ENCODE measurements at places on chromosomes 2 and 18.

- no peak for DNase-seq
These were observed 146.9 kb upstream of the STON1 start for GRCh38 chr2:48383036-48383435.

GRCh38 chr2:176390276-176391147 lies 121.3 kb downstream of the MTX2 start:
- no peak for DNase-seq

GRCh38 chr2:40412456-40412855 lies 39.4 kb downstream of the SLC8A1 start:
- no peak for DNase-seq

DNA sequence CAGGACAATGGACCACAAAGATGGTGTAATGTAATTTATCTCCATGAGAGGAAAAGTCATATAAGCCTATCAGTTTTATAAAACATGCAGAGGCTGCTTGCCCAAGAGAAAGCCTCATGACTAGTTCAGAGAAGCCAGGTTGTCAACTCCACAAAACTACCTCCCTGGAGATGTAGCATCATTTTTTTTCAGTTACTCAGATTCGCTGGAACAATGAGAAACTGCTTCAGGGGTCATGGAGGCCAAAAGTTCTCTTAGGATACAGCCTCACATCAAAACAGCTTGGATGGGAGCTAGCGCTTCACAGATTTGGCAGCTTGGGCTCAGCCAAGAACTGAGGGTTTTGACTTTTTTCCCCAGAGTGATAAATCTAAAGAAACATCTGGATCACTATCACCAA lies 263.5 kb downstream of the INSIG2 start:
- DNase-seq: no peak

DNA sequence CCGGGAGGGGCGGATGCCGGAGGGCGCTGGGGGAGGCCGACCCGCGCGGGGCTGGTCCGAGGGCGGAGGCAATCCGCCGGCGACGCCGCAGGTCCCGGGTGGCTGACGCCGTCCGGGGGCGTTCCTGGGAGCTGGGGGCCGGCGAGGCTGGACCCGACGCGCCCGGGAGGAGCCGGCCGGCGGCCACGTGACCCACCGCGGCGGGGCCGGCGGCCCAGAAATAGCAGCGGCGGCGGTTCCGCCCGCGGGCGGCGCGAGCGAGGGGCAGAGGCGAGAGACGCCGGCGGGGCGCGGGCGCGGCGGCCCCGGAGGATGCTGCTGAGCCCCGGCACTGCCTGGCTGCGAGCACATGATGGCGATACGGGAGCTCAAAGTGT lies at the start of gene RAB31:
TSS of gene RAB31 (plus strand) at position 245 of the 377 bp plus-strand sequence. CDS start at position 350, 105 bp downstream.
- no peak for DNase-seq

DNA sequence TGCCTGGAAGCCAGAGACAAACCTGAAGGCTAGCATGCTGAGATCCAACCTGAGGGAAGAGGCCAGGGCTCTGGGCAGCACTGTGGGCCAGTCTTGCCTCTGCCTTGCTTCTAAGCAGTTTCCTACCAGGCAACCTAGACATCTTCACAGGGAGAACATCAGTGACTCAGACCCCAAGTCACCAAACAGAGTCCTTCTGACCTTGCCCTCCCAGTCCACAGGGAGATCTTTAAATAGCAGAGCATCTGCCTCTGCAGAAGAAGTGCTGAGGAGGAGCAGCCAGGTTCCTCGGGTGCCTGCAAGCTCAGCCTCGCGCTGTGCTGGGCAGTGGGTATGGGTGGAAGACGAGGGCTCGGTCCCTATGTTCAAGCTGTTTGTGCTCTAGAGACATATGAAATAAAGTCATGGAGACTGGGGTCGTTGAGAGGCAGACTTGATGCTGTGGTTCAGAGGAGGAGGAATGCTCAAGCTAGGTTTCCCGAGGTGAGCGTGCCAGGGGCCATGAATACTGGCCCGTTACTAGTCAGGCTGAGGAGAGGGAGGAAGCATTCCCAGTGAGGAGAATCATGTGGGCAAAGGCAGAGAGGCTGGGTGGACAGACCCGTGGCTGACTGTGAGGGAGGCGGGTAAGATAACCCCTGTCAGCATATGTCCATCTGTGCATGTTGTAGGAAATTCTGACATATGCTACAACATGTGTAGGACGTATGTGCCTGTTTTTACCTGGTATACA lies 66.5 kb downstream of the BOLA3 start:
- no peak for DNase-seq

- peak; percentile 34 for DNase-seq
These were observed 70.8 kb upstream of the SMAD7 start for GRCh38 chr18:49021433-49022129.

DNA sequence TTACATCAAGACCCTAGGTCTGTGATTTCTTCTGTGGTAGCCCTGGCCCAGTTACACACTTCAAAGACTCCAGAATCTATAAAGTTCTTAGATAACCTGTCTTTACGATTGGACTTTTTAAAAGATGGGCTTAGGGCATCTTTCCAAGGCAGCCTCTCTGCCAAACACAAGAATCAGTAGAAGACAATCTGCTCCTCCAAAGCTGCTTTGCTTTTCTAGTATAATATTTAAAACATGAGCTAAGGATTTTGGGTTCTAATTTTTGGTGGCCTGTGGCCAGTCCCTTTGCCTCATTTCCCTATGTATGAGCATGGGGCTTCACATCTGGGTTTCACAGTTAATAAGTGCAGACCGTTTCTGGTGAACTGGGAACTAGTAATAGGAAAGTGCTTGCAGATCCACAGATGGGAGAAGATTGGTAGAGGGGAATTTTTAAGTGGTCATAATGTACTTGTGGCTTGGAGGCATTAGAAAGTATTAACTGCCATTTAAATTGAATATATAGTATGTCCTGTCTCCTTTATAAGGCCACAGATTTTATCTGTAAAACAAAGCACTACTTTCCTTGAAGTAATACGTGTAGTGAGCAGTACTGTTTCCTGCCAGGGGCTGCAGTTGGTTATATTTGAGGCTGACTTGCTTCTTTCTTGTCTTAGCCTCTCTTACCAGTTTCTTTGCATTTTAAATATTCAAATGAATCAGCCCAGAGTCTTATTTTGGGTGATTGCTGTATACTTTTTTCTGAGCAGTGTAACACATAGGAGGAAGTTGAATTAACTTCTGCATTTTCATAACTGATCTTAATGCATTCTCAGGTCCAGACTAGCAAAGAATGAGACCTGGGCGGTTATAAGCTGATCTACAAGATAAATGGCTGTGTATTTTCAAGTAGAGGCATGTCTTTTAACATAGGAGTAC lies 1.5 kb downstream of the ARPC2 start:
- DNase-seq: no peak

DNA sequence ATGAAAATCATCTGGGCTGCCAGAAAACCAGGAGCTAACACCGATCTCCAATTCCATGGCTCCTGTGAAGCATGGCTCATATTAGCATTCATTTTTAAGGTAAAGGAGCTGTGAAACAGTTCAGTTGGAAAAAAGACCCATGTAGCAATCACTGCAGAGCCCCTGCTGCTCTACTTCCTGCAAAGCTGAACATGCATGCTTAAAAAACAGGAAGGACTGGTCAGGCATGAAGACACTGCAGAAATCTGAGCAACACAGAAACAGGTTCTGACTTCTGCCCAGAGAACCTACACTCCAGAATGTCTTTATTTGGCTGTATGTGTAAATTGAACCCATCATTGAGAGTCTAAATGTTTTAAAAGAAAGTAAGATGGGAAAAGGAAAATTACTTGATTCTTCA lies 950.6 kb downstream of the DCDC2C start:
- no peak for DNase-seq

- no peak for DNase-seq
These were observed 2.7 kb downstream of the TNP1 start for GRCh38 chr2:216857131-216857550.

DNA sequence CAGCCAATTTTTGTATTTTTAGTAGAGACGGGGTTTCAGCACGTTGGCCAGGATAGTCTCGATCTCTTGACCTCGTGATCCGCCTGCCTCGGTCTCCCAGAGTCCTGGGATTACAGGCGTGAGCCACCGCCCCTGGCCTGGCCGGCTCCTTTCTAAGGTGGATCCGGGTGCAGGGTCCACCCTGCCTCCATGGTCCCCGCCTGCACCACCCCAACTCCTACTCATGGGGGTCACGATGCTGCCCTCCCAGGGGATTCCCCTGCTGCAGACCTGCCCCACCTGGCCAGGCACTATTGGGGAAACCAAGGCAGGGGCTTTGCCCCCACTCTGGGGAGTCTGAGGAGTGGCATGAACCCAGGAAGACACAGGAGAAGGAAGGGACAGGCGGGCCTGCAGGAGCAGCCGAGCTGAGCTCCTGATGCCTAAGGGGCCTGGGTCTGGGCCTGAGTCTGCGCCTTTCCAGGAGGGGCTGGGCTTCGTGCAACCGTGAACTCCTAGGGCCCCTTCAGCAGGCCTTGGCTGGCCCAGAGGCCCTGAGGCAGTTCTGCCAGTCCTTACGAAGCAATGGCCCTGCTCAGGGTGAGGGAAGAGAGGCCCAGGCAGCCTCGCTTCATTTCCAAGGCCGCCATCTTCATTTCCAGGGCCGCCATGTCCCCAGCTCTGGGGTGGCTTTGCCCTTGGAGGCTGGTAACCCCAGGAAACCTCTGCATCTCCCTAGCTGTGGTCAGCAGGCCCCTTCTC lies 67.2 kb upstream of the SMAD7 start:
- DNase-seq: no peak

DNA sequence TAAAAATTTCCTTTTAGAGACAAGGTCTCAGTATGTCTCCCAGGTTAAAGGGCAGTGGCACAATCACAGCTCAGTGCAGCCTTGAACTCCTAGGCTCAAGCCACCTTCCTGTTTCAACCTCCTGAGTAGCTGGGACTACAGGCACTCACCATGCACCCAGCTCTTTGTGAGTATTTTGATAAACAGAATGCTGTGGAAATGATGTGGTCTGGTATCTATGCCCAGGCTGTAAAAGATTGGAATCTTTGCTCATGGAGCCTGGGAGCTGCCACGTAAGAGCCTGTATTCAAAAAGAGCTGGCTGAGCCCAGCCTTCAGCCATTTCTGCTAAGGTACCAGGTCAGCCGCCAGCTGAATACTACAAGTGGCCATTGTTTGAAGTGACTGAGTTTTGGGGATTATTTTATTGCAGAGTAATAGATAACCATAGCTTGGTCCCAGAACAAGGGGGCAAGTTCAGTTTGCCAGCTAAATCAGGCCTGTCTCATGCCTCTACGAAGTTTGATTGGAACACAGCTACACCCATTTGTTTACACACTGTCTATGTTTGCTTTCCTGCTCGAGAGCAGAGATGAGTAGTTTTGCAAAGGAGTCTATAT lies 21.3 kb upstream of the ARL5A start:
- no peak for DNase-seq

DNA sequence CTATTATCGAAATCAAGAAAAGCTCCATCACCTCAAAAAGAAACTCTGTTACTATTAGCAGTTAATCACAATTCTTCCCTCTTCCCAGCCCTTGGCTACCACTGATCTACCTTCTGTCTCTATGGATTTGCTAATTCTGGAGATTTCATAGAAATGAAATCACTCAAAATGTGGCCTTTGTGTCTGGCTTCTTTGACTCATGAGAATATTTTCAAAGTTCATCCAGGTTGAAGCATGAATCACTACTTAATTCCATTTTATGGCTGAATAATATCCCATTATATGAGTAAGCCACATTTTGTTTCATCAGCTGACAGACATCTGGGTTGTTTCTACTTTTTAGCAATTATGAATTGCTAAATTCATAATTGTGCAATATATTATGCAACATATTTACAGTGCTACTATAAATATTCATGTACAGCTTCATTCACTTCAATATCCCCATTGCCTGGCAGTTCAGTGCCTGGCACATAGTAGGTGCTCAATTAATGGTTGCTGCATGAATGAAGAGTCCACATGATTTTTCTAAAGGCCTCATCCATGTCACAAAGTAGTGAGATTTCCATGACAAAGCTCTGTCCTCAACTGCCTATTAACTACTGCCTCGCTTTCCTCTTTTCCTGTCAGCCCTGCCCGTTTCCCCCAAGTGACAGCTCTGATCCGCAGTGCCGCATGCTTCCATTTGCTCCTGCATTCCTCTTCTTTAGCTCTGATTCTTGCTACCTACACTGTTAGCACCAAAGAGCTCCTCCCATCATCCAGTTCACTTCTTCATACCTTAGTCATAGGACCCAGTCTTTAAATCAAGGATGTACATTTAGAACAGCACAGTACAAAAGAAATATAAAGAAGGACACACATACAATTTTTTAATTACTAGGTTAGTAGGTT lies 32.8 kb downstream of the CCDC93 start:
- no peak for DNase-seq
